Right forelimb (tissue), 1 donor: ENCODE measurements at places on chromosomes 12 and 14.

GRCh38 chr14:64653900-64654245, 50.4 kb upstream of the PLEKHG3 start:
- DNase-seq = no peak

DNA sequence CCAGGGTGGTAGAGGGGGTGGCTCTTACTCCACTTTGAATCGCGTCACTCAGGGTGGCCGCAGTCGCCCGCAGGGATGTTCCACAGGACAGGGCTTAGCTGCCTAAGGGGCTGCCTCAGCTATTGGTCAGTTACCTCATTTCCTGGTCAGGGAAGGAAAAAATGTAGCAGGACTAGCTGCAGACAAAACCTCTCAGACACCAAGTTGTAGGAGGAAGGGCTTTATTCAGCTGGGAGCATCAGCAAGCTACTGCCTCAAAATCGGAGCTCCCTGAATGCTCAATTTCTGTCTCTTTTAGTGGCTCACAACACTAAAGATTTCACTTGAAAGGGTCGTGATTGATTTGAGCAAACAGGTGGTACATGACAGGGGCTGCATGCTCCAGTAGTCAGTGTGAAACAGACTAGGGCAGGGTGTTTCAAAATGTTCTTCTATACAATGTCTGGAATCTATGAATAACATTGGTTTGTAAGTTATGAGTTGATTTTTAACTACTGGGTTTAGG, 6.4 kb upstream of the CLEC6A start:
- no peak for DNase-seq

- no peak for DNase-seq
These were observed 1504.6 kb upstream of the FLRT2 start for GRCh38 chr14:84025106-84026012.

GRCh38 chr14:62886461-62886860, 158.8 kb downstream of the KCNH5 start:
- DNase-seq = no peak

DNA sequence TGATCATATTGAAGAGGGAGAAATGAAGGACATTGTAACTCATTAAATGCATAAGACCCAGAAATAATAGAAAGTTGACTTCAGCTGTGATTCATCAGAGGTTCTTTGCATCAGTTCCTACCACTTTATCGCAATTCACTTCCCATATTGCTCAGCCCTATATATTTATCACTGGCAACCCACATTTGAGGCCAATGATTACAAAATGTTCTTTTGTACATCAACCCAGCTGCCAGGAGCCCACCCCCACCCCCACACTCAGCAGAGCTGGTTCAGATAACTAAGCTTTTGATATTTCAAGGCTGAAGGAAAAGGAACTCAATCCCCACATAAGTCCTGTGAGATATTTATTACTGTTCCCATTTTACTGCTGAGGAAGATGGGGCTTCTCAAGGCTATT, 51.2 kb upstream of the TMPO start:
- no peak for DNase-seq

GRCh38 chr12:114626-115211, 48.2 kb downstream of the IQSEC3 start:
- no peak for DNase-seq

- no peak for DNase-seq
These were observed 23.6 kb downstream of the BDKRB1 start for GRCh38 chr14:96279564-96279963.

GRCh38 chr14:67653651-67654280, 20.7 kb downstream of the VTI1B start:
- DNase-seq = no peak

GRCh38 chr12:46549527-46550265, 177.1 kb upstream of the SLC38A2 start:
- DNase-seq = no peak

GRCh38 chr12:127310548-127310947, 956.4 kb upstream of the TMEM132C start:
- no peak for DNase-seq

GRCh38 chr12:114767906-114768722, 84.1 kb upstream of the TBX3 start:
- DNase-seq = no peak

- no peak for DNase-seq
These were observed 264.3 kb upstream of the FOXN3 start for GRCh38 chr14:89681086-89682018.

GRCh38 chr14:92551044-92551841, 37.7 kb downstream of the RIN3 start:
- DNase-seq = no peak

DNA sequence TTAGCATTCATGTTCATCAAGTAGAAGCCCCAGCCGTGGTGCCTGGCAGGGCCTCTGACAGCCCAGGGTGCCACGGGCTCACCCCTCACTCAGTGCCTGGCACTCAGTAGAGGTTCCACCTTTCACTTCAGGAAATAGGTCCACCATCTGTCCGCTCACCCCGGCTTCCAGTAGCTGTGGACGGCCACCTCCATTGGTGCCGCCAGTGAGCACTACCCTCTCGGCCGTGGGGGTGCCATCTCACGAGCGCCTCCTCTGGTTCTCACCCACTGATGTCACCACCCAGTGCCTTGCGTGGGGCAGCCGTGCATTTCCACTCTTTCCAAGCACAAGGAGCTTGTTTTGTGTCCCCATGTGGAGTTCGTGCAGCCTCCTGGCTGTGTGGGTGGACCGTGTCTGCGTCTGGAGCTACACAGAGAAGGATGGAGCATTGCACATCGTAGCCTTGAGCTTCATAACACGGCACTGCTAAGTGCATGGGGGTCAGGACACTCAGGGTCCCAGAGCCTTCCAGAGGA, 41.0 kb upstream of the MMP17 start:
- DNase-seq = no peak

DNA sequence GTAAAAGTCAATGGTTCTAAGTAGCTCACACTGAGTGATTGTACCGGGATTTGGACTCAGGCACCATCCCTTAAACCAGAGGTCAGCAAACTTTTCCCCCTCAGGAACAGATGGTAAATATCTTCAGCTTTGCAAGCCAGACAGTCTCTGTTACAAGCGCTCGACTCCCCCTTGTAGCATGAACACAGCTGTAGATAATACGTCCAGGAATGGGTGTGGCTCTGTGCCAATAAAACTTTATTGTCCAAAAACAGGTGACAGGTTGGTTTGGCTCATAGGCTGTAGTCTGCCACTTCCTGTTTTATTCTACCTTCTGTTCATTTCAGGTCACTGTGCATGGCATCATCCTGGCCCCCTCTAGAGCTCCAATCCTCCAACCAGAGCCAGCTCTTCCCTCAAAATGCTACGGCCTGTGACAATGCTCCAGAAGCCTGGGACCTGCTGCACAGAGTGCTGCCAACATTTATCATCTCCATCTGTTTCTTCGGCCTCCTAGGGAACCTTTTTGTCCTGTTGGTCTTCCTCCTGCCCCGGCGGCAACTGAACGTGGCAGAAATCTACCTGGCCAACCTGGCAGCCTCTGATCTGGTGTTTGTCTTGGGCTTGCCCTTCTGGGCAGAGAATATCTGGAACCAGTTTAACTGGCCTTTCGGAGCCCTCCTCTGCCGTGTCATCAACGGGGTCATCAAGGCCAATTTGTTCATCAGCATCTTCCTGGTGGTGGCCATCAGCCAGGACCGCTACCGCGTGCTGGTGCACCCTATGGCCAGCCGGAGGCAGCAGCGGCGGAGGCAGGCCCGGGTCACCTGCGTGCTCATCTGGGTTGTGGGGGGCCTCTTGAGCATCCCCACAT, 7.6 kb downstream of the BDKRB1 start:
- no peak for DNase-seq

GRCh38 chr12:29510591-29511185, 13.2 kb upstream of the OVCH1 start:
- DNase-seq = no peak

DNA sequence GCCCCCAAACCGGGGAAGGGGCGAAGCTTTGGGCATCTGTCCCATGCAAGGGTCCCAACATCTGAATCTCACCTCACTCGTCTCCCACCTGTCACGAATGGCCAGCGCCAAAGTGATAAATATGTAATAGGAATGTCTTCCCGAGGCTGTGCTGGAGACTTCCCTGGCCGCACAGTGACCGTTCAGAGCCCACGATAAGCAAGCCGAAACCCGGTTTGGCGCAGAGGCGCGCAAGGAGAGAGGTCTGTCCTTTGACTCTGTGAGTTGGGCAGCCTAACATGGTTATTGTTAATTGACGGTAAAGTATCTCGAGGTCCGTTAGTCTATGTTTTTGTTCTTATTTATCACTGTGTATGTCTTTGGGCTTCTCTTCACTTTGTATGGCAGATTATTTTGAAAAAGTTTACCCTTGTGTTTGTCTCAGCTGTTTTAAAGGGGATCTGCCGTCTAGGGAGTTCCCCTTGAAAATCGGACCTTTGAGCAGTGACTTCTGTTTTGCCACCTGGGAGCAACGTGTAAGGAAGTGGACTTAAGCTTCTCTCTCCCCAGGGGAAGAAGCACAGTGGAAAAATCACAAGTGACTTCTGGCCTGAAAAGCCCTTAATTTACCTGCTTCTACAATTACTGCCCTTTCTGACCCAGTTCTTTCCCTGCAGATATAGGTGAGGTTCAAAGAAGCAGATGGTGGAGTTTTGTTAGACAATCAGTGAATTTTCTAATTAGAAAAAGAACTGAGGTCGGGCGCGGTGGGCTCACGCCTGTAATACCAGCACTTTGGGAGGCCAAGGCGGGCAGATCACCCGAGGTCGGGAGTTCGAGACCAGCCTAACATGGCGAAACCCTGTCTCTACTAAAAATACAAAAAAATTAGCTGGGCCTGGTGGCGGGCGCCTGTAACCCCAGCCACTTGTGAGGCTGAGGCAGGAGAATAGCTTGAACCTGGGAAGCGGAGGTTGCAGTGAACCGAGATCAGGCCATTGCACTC, 1.1 kb upstream of the TM9SF1 start:
- no peak for DNase-seq

DNA sequence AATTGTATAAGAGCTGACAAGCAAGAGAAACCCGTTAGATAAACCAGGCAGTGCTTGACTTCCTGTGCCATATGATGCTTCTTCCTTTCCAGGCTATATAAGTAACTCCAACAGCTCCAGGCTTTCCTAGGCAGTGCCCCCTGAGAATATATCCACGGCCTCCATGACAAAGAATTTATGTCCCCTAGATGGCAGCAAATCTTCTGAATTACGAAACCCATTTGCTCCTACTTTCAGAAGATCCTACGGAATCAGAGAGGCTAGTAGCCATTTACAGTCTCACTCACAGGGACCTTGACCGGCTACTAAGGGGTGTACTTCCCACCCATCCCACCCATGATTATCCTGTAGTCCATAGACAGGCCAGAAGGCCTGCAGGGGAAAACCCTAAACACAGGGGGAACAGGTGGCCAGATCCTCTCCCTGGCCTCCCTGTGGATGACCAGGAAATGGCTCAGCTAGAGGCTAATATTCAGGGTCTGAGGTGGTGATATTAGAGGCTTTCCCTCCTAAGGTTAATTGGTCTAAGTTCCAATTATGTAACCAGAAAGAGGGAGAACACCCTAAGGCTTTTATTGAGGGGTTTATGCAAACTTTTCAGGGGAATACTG, 77.2 kb upstream of the DCD start:
- DNase-seq = no peak

DNA sequence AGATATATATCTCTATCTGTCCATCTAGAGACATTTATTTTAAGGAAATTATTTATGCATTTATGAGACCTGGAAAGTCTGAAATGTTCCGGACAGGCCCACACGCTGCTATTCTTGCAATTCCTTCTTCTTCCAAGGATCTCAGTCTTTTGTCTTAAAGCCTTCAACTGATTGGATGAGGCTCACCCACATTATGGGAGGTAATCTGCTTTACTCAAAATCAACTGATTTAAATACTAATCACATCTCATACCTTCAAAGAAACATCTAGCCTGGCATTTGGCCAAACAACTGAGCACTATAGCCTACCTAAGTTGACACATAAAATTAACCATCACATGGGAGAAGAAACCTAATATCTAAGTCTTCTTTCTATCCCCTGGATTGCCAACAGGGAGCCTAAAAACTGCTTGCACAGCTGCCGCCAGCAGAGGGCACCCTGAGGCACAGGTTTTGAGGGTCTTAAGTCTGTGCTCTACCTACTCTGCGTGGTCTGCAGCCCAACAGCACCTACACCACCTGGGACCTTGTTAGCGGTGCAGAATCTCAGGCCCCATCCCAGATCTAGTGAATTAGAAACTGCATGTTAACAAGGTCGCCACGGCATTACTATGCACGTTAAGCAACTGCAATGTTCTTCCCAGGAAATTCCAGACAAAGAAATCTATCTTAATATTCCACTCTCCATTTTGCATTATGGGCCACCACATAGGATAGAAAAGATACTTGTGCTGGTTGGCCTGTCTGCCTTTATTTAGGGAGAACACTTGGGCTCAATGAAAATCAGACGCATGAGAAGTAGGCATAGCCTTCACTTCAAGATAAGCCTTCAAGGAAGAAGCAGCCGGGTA, 249.7 kb downstream of the FOXG1 start:
- peak; percentile 58 for DNase-seq

DNA sequence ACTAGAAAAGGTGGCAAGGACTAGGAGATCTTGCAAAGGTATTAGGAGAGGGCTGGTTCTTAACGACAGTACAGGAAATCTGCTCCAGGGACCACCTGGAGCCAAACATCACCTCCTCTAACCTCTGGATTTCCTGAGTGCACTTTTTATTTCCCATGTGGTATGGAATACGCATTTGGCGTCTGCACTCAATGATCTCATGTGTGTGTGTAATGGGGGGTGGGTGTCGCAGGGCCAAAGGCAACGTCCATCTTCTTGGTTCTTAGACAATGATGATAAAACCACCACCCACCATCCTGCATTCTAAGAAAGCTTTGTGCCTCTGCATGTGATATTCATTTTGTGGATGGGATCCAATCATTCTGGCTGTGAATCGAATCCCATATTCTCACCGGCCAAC, 68.8 kb downstream of the CLMN start:
- DNase-seq = peak; percentile 45

DNA sequence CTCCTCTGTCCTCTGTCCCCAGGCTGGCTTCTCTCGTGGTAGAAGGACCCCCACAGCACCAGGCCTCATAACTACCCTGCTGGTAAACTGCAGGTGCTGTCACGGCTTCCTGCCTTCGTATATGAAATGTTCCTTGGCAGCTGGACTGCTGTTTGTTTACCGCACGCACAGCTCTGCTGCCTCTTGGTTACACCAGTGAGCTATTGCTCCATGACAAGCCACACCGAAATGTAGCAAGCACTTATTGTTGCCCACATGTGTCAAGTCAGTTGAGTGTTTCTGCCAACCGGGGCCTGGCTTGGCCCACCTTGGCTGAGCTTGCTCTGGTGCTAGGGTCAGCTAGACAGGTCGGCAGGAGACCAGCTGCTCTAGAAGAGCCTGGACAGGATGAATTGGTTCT, 21.7 kb upstream of the TCL1B start:
- no peak for DNase-seq

- DNase-seq = no peak
These were observed 188.1 kb upstream of the PRKD1 start for GRCh38 chr14:30115756-30116155.

GRCh38 chr12:51361161-51362016, 14.9 kb upstream of the CELA1 start:
- no peak for DNase-seq
